ENCODE measurements at places on chromosomes 5 and 9.

GRCh38 chr9:4298255-4299004, 1.4 kb downstream of the GLIS3 start:
- peak; percentile 1 for DNase-seq

GRCh38 chr5:163574472-163575440, 69.3 kb downstream of the MAT2B start:
- DNase-seq, result no peak

DNA sequence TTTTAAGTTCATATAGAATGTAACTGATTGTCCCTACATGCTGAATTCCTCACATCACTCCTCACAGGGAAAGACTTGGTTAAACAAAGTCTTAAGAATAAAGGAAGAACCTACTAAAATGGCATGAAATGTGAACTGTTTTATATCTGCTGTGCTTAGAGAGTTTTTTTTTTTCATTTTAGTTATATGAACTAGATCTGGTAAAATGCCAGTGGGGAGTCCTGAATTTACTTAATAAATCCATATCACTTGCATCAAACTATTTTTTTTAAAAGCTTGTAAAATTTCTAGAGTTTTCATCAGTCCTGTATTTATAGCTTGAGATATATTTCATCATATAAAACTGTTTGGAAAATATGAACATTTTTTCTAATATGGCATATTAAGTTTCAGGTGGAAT, 1528.6 kb downstream of the EFNA5 start:
- DNase-seq, result no peak

DNA sequence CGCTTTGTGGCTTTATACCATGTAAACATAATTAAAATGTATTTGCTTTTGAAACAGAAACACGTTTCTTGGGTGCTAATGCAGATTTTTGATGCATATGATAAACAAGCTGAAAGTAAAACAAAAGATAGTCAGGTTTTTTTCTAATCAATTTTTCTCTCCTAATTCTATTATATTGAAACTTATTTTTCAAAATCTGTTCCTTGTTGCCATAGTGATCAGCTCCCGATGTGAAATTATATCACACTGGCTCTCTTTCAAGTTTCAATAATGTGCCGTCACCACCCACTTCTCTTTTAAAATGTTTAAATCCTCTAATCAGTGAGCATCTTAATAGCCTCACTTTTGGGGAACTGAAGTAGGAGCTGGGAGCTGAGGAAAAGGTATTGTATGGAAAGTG, 36.4 kb upstream of the DAPK1 start:
- DNase-seq, result no peak

- no peak for DNase-seq
Measured at GRCh38 chr9:93252781-93253530, 69.0 kb downstream of the WNK2 start.

- DNase-seq, result no peak
Measured at GRCh38 chr5:174342696-174343095, 297.2 kb downstream of the NSG2 start.

GRCh38 chr9:99075246-99075912, 29.5 kb upstream of the TGFBR1 start:
- DNase-seq, result no peak

- DNase-seq, result peak; percentile 68
Measured at GRCh38 chr9:89536145-89536574, 38.2 kb upstream of the SEMA4D start.

DNA sequence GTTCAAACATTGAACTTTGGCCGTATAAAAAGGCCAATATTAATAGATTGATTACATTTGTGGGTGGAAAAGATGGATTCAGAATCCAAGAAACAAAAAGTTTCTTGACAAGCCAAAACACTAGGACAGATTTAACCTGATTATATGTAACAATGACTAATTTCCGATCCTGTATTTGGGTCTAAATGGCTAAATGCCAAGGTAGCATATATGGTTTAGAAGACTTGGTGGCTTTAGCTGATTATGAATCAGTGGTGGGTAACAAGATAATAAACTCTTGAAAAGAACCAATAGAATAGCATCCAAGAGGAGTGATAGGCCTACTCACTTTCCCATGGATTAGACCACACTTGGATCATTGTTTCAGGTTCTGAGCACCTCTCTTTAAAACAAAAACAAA, 21.8 kb upstream of the ANP32B start:
- no peak for DNase-seq

- DNase-seq, result no peak
Measured at GRCh38 chr5:177980743-177981151, 15.3 kb downstream of the PROP1 start.
